ENCODE measurements at places on chromosomes 5 and 9.

- no peak for DNase-seq
Measured at GRCh38 chr9:3887221-3887653, 361.4 kb upstream of the RFX3 start.

DNA sequence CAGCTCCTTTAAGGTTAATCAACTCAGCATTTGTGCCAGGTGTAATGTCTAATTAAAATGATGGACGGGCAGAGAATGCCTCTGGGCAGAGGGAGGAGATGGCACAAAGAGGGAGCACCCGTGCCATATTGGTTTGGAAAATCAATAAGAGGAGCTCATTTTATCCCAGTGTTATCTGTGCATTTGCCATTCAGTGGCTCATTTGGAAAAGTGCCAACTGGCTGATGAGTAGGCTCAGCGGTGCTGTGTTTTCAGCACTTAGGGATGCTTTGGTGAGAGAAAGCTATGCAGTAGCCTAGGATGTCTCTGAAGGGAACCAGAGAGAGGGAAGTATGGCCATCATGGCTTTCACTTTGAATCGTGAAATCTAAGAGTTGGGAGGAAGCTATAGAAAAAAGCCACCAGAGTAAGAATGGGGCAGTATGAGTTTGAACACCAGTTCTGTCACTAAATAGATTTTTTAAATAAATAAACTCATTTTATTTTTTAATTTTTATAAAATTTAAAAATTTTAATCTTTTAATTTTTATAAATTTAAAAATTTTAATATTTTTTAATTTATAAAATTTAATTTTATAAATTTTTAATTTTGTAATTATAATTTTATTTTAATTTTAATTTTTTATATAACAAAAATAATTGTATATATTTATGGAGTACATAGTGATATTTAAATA is 472.8 kb downstream of the BRINP1 start:
- DNase-seq, result no peak

- no peak for DNase-seq
Measured at GRCh38 chr5:160185626-160186360, 43.5 kb upstream of the FABP6 start.

- DNase-seq, result no peak
Measured at GRCh38 chr5:115496936-115497576, 47.5 kb downstream of the FEM1C start.

DNA sequence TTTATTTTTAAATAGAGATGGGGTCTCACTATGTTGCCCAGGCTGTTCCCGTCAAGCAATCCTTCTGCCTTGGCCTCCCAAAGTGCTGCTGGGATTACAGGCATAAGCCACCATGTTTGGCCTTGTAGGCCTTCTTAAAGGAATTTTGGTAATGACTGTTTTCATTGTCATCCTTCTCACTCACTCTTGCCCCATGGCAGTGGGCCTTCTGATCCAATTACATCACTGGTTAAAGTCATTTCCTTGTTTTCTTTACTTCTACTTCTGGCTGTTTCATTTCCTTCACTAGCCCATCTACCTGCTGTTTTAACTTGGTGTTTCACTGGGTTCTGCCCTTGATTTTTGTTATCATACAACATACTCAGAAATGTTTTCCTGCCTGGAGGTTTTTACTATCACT is 20.1 kb upstream of the NIM1K start:
- no peak for DNase-seq

GRCh38 chr9:21267485-21268346 is 27.9 kb upstream of the IFNA14 start:
- DNase-seq, result no peak

DNA sequence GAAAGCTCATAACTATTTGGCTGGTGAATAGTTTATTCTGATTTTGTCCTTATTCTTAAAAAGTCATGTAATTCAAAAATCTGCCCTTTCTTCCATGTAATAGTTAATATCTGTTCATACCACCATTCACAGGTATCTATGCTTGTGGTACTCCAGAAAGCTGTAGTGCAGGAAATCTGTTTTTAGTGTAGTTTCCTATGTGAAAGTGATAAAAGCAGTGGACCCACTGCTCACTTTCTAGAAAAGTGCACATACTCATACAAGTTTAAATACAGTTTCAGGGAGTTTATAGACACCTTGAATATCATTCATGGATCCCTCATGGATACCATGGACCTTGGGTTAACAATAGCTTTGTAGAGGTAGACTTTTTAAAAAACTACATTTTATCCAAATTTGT is 20.2 kb downstream of the PBX3 start:
- no peak for DNase-seq

- no peak for DNase-seq
Measured at GRCh38 chr9:120980951-120981350, 54.4 kb upstream of the TRAF1 start.

DNA sequence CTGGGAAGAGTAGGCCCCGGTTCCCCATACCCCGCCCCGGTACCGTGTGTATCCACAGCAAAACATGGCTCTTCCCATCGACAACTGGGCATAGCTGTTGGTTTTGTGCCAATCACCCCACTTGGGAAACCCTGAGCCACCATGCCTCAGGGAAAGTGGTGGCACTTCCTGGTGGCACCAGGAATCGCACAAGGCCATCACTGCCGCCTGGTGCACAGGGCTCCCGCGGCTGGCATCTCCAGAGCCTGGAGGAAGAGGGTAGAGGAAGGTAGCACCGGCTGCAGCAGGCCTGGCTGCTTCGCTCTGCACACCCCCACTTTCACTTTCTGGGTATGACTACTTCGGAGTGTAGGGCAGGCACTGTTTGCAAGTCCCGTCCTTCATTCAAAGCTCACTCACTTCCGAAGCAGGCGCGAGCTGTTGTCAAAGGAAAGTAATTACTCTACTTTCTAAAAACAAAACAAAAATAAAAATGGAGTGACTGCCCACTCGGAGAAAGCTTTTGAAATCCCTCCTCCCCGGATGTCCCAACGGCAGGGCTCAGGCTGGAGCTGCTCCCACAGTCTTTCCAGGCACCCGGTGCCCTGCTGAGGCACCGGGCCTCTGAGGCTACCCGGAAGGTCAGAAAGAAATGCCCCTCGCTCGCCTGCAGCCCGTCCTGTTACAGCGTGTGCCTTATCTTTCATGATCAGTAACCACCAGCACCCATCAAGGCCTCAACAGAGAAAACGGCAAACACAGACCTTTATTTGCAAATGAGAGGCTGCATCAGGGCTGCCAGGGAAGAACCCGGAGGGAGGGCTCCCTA is 2.0 kb downstream of the BRD3 start:
- peak; percentile 61 for DNase-seq

All from AG10803 (cell line).